ENCODE measurements at places on chromosomes 16 and 17.

GRCh38 chr16:86150641-86151238 is 251.8 kb downstream of the IRF8 start:
- no peak for DNase-seq

DNA sequence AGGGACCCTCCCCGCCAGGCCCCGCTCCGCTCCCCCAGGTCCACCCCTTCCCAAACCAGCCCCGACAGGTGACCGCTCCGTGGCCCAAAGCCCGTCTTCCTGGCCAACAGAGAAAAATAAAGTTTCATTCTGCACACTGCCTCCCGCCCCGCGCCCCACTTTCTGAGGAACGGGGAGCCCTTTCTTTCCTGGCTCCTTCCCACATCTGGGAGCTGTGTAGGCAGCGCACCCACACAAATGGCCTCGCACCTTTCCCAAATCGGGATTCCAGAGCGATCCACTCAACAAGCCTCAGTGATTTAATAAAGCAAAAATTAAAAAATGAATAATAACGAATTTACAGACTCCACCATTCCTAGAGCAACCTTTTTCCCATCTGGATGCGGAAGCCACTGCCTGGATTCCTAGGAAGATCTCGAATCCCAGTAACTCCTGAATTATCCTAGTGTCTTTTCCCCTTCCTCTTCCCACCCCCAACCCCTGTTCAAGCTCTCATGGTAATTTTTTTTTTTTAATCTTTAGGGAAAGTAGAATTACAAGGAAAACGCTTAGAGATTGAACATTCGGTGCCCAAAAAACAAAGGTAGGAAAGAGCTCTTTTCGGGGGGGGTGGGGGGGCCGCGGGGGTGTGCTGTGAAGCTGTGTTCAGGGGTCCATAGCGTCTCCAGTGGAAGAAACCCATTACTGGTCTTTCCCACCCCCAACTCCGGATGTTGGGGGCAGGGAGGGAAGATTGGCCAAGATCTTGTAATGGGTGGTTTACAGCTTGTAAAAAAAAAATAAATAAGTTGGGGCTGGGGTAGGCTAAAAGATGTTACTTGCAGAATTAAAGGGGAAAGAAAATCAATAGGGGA is 1.6 kb downstream of the IGF2BP1 start:
- no peak for DNase-seq

- no peak for DNase-seq
These were observed 54.5 kb upstream of the ANKFN1 start for GRCh38 chr17:56098746-56099145.

DNA sequence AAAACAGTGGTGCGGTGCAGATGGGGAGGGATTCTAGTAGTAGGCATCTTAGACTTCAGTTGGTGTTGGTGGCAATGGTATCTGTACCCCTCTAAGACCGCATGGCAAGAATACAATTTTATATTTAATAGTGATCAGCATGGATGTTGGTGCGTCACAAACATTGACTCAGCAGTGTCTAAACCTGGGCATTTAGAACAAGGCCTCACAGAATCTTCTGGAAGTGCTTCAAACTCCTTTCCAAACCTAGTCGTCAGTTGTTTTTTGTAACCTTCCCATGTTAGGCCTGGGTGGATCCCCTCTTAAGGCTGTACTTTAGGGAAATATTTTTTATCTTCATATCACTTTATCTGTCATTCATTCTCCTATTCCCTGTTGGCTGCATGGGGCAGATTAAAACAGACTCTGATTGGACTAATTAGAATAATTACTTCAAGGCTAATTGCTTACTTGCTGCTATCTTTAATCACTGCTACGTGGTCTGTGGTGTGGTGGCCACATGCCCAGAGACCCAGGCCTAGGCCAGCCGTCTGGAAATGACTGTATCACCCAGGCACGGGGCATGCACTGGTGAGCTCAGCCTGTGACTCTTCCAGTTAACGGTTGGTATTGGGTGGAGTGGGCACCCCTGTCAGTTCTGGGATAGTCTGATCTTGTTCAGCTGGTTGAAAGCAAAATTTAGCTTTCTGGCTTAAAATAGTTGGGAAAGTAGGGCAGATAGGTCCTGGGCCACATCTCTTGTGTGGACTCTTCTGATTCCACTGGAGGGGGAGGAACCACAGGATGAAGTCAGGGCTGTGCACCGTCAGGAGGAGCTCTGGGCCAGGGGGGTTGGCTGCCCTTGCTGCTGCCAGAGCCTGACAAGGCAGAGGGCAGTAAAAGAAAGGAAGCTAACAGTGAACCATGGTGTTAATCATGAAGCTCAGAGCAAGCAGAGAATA is 4.5 kb downstream of the ALKBH5 start:
- no peak for DNase-seq

DNA sequence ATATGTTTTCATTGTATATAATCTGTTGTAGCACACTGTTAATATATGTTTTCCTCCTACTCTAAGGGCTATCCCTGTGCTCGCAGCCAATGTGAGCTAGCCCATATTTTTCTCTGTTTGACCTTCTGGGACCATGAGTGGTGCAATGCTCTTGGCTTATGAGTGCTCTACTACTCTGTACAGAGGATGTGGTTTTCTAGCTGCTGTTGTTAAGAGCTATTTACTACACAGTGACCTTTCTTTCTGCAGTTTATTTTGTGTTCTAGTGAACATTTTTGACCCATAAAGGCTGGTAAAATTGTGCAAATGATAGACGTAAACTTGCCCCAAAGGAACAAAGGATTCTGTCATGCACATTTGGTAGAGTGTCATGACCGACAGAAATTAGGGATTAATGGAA is 84.1 kb upstream of the CPHXL start:
- no peak for DNase-seq

DNA sequence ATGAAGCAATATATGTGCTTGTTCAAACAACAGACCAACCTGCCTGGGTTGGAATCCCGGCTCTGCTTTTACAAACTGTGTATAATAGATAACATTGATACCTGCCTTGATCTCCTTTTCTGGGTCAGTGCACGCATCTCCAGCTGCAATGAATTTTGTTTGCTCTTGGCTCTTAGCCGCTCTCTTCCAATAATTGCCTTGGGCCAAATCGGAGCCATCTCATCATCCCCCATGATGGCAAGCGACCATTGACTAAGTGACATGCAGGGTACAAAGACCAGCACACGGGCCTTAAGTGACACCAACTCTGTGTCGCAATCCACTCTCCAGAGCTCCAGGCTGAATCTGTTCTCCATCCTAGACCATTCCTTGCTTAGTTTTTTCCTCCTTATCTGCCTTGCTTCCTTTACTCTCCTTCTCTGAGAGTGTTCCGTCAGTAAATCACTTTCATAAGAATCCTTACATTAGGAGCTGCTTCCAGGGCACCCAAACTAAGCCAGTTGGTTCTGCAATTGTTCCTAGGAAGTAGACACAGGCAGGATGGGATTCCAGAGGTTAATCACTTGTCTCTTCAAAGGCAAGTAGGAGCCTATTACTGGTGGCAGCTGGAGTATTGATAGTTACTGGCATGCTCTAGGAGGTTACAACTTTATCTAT is 134.2 kb downstream of the ABCA8 start:
- no peak for DNase-seq

GRCh38 chr17:27418366-27418615 is 38.0 kb upstream of the KSR1 start:
- no peak for DNase-seq

DNA sequence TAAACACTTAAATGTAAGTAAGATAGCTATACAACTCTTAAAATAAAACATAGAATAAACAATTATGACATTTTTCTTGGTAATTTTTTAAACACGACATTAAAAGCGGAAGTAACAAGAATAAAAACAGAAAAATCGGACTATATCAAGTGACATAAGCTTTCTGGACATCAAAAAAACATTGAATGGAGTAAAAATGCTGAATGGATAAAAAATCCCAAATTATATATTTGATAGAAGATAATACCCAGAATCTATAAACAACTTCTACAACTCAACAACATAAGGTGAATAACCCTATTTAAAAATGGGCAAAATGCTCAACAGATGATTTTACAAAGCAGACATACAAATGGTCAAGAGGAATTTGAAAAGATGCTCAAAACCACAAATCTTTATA is 1866.5 kb downstream of the TP53TG3F start:
- no peak for DNase-seq

- DNase-seq, result no peak
These were observed 18.6 kb downstream of the TMEM98 start for GRCh38 chr17:32946375-32947135.

- no peak for DNase-seq
These were observed 7.8 kb downstream of the NTN1 start for GRCh38 chr17:9028988-9029570.

Data from SHP77 treated with DMSO at 0.1 percent for 48 hours (cell line).